NCI-H345 (cell line): ENCODE measurements at places on chromosomes 11 and 22.
A peak's percentile ranks its signal among the peaks of the same experiment; 100 is the strongest.

DNA sequence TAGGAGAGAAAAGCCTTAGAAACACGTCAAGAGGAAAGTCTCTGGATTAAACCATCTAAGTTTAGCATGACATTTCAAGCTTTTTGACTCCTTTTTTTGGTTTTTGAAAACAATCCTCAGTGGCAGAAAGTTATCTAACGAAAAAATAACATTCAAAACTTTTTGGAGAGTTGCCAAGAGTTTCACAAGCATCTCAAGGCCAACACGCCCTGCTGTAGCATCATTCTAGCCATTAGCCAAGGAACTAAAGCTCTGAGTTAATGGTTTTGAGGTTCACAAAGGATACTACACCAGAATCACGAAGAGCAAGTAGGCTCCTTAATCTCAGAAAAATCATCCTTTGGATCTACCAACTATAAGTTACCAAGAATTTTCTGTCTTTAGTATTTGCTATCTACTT, 94.8 kb downstream of the PICALM start:
- no peak for DNase-seq

DNA sequence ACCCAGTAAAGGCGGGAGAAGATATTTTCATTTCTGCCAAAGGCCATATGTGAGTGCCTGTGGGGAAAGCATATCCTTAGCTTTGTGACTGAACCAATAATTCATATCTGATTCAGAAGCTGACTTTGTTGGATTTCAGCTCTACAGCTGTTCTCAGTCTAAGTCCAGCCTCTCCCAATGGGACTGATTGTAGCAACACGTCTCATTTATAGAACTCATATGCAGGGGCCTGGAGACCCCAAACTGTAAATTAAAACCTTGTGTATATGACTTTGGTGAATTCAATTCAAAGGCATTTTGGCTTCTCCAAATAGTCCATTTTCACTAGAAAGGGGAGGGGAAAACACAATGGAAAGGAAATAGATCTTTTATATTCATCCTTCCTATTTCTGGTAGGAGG, 250.4 kb upstream of the SORL1-AS1 start:
- DNase-seq, result no peak

DNA sequence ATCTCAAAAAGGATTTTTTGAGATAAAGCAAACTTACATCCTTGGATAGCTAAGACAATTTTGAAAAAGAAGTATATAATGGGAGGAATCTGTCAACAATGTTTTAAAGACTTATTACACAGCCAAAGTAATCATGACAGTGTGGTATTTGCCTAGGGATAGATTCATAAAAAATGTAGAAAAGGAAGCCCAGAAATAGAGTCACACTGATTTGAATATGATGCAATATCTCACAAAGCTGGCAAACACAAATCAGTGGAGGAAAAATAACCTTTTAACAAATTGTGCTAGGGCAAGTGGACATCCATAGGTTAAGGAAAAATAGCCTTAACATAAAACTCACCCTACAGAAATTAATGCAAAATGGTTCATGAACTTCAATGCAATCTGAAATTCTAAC, 6.0 kb downstream of the XKR3 start:
- DNase-seq, result no peak

DNA sequence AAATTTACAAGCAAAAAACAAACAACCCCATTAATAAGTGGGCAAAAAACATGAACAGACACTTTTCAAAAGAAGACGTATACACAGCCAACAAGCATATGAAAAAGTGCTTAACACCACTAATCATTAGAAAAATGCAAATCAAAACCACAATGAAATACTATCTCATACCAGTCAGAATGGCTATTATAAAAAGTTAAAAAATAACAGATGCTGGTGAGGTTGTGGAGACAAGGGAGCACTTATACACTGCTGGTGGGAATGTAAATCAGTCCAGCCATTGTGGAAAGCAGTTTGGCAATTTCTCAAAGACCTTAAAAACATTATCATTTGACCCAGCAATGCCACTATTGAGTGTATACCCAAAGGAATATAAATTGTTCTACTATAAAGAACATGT, 72.3 kb downstream of the BBOX1 start:
- DNase-seq, result no peak

DNA sequence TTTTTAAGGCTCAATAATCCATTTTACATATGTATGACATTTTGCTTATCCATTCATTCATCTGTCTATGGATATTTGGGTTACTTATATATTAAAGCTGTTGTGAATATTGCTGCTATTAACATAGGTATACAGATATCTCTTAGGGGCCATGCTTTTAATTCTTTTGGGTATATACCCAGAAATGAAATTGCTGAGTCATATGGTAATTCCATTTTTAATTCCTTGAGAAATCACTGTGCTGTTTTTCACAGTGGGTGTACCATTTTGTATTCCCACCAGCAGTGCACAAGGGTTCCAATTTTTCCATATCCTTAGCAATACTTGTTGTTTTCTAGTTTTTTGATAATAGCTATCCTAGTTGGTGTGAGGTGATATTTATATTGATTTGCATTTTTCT, 19.0 kb downstream of the PRMT3 start:
- no peak for DNase-seq

DNA sequence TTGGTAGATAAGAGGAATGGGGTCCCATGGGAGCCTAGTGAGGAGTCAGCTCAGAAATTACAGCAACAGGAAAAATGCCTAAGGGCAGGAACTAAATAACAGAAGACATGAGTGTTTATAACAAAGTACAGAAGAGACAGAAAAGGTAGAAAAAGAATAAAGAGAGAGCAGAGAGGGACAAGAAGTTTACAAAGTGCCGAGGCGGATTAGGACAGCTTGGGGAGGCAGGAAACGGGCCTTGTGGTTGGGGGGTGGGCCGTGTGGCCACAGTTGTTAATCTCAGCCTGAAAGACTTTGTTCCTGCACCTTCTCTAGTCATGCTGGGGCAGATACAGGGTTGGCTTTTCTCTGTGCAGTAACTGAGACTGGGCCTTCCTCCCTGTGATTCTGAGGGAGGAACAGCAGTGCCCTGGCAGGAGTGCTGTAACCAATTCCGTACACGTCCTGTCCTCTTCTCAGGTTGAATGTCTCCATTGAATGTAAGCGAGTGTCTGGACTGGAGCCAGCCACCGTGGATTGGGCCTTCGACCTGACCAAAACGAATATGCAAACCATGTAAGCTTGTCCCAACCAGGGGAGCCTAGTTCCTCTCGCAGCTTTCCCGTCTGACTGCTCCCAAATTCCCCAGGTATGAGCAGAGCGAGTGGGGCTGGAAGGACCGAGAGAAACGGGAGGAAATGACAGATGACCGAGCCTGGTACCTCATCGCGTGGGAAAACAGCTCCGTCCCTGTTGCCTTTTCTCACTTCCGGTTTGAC, 13.2 kb downstream of the NAA40 start:
- no peak for DNase-seq

DNA sequence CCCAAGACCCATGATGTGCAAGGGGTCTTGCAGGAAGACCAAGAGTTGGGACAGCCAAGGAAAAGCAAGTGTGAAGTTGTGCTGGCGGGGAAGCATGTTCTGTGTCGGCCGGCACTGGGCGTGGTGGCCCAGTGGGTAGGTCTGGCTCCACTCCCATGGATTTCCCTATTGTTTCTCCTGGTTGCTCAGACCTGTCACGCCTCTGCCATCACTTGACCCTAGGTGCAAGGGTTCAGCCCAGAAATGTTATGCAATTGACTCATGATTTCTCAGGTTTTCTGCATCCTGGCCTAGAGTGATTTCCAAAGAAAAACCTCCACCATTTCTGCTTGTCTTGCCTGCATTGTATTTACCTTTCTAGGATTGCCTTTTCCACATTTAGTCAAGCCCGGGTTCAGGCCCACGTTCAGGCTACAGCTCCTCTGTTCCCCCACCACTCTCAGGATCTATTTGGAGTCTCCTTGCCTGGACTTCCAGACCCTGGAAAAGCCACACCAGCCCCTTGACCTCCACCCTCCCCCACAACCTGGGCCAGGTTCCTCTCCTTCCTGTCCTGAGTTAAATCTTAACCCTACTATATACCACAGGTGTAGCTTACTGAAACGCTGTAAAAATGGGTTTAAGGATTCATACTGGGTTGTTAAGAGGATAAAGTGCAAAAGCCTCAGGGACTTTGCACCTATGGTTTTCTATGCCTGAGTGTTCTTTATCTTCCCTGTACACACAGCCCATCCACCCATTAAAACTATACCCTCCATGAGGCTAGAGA, 17.5 kb upstream of the FOLR1 start:
- no peak for DNase-seq

DNA sequence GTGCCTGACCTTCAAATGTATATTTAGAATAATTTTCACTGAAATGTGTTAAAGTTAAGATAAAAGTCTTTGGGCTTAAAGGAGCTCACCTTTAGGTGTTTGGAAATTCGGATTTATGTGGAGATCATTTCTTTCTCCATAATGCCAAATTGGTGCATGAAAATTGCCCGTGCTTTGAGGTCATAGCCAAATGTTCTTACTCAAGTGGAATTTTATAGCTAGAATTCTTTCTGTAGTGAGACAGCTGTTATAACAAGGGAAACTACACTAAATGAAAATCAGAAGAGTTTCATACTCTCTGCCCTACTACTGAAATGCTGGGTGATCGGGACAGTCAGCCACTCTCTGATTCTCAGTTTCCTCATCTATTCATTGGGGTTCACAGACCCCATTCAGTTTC, 89.5 kb upstream of the DBX1 start:
- no peak for DNase-seq

GRCh38 chr11:115357066-115357465, 147.1 kb downstream of the CADM1 start:
- no peak for DNase-seq

DNA sequence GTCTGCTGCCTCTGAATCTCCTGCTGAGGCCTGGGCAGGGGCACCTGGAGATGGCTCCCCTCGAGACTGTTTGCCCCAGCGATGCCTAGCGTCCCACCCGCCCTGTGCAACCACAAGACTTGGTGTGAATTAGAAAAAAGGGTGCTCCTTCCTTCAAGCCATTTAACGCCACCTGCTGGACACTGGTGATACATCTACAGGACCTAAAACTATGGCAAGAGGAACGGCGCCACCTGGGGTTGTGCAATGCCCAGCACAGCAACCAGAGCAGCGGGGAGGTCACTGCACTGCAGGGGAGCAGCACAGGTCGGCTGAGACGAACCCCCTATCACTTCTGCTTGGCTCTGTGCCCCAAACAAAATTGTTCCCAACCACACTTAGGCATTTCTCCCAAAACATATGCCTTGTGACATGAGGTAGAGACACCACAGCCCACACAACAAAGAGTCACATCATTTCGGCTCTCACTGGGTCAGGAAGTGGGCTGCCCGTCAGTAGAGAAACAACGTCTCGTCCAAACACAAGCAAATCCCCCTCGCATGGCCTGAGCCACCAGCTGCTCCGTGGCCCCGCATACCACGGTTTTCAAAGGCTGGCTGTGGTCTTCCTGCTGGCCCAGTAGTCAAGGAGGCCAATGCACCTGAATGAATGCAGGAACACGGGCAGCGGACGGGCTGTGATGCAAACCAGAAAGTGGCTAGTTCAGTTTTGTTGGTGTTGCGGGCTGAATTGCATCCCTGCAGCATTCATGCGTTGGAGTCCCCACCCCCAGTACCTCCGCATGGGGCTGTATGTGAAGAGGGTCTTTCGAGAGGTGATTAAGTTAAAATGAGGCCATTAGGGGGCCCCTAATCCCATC, 171.9 kb downstream of the SHANK2 start:
- peak; percentile 88 for DNase-seq

DNA sequence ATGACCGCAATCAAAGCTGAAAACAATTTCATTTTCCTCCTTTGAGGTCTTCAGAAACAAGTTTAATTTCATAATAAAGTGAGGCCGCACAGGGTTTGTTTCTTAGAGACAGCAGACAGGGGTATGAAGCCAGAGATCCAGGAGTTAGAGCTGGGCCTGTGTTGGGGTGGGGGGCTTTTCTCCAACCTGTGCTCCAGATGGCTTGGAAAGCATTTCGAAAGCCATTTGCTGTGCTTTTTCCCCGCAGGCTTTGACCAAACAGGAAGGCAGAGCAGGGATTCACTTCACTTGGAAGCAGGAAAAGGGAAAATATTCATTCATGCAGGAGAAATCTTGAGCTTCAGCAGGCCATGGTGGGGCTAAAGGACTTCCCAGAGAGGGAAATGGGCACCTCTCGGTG, 617.4 kb downstream of the SOX6 start:
- no peak for DNase-seq

- DNase-seq, result no peak
These were observed 243.2 kb downstream of the CASP12 start for GRCh38 chr11:104655066-104655465.

DNA sequence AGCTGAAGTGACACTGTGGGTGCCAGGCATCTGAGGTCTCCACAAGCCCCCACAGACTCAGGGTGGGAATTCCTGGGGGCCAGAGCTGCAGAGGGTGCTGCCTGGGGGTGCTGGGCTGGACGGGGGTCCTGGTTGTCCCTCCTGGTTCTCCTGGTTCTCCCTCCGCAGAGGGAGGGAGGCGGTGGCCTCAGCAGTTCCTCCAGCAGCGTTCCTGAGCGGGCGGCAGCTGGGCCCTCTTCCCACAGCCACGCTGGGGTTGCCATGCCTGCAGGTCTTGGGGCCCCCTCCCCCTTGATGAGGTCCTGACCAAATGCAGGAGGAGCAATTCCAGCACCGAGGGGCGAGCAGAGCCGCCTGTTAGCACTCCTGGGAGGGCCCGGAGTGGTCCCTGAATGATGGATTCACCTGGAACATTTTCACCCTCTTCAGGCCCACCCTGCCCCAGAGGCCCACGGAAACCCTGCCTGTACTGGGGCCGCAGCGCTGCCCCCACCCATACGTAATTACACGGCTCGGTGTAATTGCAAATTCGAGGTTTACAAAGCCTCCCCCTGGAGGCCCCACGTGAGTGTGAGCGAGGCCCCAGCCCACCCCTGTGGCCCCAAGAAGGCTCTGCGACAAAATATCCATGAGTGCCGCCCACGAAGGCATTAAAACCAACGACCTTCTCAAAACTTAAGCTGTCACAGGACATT, 635 bp downstream of the C11orf21 start:
- no peak for DNase-seq

DNA sequence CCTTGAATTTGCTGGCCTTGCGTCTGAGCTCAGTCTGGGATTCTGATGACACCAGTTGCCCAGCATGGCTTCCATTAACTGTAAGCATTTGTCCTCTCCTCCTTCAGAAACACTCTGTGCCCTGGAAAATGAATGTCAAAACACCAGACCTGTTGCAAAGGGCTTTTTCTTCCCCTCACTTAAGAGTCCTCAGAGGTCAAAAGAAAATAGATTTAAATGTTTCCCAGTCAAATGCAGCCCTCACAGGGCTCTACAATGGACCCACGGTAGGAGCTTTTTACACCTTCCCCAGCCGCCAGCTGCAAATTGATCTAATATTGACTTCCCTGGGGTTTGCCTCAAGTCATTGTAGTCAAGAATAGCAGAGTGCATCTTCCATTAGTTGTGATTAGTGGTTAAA, 332.2 kb downstream of the INSC start:
- DNase-seq, result no peak

- peak; percentile 22 for DNase-seq
These were observed 35.5 kb downstream of the FZD4 start for GRCh38 chr11:86919557-86920210.
